ENCODE measurements at places on chromosomes 7 and 10.

GRCh38 chr7:72706521-72706920 is 121.5 kb downstream of the TYW1B start:
- no peak for DNase-seq

DNA sequence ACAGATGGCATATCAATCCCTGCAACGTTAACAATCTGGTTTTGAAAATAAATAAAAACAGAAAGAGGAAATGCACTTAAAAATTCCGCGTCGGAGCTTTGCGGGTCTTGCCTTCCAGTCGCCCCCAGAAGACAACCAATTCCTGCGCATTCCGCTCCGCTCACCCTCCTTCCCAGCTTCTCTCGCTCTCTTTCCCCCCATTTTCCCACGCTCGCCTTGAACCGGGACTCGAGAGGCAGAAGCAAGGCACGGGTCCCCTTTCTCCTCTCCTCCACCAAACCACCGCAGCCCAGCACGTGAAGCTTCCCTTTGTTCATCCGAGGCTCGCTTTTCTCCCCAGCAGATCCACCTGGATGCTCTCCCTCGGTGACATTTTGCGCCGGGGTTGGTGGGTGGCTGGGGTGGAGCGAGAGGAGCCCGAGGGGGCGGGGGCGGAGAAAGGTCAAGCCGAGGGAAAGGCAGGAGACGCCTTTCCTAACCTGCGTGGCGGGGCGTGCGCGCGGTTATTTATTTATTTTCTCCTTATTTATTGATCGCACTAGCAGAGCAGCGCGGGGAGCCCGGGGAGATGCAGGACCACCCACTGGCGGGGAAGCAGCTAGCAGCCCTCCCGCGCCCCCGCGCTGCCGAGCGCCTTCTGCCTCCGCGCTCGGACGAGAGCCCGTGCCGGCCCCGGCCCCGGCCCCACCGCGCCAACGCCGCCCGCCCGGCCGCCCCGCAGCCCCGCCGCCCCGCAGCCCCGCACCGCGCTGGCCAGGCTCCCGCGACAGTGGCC is at the start of gene KCND2:
KCND2 (plus strand) TSS at position 475 of the 775 bp plus-strand sequence.
- no peak for DNase-seq

GRCh38 chr7:39616138-39616537 is 7.2 kb upstream of the RALA start:
- no peak for DNase-seq

DNA sequence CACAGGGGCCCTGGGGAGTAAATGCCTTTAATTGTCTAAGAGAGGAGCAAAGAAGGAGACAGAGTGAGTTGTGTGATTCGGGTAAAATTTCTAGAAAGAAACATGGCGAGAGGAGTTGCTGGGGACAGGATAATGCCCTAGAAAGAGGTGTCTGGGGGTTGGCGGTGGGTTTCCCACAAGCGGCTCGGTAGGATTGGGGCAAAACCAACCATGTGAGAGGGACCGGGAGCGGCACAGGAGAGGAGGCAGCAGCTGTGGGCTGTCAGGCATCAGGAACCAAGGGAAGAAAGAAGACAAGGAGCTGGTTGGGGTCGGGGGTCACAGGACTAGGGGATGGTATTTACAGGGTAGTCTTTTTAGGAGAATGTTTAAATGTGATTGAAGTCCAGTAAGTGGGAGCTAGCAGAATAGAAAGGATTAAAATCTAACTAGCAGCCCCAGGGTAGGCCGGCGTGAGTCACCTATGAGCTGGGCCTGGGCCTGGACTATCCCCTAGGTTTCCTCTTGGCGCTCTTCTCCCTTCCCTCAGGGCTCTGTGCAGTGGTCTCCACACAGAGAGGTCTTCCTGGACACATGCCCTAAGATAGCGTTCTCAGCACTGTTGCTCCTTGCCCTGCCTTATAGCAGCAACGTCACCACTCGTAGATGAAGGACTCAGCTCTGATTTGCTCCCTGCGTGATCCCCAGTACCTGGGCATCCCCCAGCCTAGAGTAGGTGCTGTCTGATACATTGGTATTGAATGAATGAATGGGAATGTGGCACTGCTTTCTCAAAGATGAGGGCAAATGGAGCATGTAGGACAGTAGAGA is 32.6 kb downstream of the IKZF1 start:
- no peak for DNase-seq

- DNase-seq: peak; percentile 55
Observed at GRCh38 chr7:107167483-107168232, 1.1 kb upstream of the HBP1 start.

- no peak for DNase-seq
Observed at GRCh38 chr7:37211097-37211880, 237.4 kb downstream of the ELMO1 start.

GRCh38 chr7:39645482-39646407 is 22.4 kb downstream of the RALA start:
- DNase-seq: no peak

DNA sequence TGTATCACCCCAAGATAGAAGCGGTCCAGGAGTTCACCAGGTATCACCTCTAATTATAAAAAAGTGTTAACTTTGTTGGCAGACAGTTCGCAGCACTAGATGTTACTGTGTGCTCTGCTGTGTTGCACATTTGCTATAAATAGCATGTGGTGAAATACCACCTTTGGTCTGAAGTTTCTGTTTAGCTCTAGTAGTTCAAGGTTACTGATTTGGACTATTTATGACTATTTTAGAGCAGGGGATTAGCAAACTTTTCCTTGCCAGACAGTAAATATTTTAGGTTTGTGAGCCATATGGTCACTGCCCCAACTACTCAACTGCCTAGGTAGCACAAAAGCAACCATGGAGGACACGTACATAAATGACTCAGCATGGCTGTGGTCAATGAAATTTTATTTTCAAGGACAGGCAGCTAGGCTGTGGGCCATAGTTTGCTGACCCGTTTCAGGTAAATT is 16.5 kb downstream of the DENND10 start:
- DNase-seq: no peak

- no peak for DNase-seq
Observed at GRCh38 chr7:12975412-12975811, 288.0 kb downstream of the ARL4A start.

GRCh38 chr10:12966067-12966466 is 35.4 kb downstream of the CCDC3 start:
- no peak for DNase-seq

- DNase-seq: no peak
Observed at GRCh38 chr7:47552621-47553020, 29.3 kb downstream of the TNS3 start.

DNA sequence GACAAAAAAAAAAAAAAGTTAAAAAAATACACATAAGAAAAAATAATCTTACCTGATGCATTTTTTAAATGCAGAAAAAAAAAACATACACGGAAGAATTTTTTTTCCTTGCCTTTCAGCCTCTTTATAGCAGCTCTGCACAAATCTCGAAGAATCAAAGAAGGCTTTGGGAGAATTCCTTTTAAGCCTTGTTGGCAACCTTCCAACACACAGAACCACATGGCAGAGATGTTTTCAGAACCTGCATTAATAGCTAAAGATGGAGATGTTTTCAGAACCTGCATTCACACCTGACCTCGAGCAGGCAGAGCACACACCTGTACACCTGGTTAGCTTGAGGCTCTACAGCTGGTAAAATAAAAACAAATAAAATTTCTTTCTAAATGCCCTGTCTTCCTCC is 65.6 kb downstream of the DOCK4 start:
- DNase-seq: no peak

DNA sequence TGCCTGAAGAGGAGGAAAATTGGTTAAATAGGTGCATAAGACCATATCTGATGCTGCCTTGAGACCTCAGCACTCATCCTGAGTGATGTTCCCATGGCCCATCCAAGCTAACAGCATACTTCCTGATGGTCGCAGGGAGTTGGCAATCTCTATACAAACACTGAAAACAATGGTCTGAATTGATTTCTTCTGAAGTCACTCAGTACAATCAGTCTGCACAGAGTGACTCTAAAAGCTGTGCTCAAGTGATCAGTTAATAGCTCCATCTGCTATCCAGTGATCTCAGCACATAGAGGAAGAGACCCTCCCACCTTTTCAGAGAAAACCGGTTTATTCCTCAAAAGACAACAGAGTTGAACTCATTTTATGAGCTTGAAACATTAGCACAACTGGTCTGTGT is 3.9 kb downstream of the PPP1R17 start:
- DNase-seq: no peak

DNA sequence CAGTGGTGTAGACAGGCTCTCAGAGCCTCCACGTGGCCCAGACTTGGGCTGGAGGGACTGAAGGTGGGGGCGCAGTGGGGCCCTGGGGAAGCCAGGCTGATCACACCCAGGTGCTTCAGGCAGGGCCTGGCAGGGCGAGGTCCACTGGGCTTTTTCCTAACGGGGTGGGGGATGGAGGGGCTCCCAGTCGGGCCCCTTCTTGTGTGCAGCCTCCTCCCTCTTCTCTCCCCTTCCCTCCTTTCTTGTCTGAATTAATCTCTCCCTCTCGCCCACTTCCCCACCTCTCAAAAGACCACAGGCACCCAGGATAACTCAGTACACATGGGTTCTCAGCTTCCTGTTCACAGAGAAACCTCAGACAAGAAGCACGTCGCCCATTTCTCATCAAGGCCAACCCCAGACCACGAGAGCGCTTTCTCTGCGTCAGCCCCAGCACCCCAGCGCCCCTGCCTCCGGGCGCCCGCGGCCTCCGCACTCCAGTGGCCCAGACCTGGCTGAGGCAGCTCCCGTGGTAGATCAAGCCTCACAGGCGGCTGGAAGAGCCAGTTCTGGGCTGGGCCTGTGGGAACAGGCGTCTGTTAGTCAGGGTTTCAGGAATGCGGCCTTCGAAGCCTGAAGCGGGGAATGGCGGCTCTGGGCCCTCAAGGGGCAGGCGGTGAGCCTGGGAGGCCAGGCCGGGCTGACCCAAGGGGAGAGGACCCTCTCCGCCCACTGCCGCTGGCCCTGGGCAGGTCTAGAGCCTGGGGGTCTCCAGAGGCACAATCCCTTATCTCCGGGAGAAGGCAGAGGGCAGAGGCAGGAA is 50.6 kb downstream of the PWWP2B start:
- peak; percentile 67 for DNase-seq

DNA sequence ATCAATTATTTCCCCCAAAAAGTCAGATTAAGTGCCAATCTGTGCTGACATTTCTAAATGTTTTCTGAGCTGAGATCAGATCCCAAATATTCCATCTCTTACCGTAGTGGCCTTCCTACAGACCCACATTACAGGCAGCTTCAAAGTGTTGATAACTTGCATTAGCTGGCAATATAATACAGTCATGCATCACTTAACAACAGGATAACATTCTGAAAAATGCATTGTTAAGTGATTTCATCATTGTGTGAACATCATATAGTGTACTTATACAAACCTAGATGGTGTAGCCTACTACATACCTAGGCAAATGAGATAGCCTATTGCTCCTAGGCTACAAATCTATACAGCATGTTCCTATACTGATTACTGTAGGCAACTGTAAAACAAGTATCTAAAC is 22.4 kb downstream of the SLC25A13 start:
- no peak for DNase-seq

DNA sequence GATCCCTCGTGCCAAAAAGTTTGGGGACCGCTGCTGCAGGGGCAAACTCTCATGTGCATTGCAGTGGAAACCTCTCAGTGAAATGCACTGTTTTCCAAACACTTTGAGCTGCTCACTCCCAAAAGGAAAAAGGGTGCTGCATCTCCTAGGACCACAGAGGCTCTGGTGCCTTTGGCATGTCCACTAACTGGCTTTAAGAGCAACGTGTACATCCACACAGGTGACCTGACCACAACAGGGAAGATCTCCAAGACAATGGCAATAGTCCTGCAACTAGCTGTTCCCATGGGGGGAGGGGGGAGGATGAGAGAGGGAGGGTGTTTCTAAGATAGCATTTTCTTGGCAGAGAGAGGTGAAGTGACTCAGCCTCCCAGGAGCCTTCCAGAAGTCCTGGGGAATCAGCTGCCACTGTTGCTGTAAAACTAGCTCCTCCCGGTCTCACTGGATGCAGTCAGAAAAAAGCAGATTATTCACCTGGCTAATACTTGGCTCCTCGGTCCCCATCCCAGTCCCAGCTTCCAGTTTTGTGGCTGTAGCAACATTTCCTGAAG is 181.7 kb downstream of the HECW1 start:
- no peak for DNase-seq

DNA sequence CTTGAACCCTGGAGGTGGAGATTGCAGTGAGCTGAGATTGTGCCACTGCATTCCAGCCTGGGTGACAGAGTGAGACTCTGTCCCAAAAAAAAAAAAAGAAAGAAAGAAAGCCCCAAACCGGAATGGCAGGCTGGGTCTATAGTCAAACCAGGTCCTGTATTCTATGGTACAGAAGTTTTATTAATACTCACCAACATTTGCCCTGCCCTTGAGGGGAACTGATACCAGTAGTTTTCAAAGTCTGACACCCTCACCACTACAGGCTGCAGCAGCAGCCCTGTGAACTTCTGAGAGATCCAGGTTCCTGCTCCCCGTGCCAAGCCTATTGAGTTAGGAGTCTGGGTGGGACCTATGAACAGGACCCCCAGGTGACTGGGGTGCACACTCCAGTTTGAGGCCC is 80.6 kb downstream of the RGS10 start:
- no peak for DNase-seq

DNA sequence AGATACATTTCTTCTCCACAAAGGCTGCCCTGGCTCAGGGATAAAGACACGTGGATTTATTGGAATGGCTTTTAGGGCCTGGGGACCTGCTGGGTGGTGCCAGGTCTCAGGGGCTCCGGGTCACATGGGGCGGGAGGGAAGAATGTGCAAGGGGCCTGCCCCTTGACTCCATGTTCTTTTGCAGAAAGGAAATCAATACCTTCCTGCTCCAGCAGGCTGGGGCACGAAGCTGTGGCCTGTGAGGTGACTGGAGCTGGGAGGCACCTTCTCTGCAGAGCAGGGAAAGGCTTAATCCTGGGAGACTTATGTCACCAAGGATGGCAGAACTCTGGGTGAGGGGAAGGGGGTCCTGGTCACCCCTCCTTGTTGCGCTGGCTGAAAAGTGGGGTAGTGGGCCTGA is 42.3 kb upstream of the GNA12 start:
- no peak for DNase-seq

DNA sequence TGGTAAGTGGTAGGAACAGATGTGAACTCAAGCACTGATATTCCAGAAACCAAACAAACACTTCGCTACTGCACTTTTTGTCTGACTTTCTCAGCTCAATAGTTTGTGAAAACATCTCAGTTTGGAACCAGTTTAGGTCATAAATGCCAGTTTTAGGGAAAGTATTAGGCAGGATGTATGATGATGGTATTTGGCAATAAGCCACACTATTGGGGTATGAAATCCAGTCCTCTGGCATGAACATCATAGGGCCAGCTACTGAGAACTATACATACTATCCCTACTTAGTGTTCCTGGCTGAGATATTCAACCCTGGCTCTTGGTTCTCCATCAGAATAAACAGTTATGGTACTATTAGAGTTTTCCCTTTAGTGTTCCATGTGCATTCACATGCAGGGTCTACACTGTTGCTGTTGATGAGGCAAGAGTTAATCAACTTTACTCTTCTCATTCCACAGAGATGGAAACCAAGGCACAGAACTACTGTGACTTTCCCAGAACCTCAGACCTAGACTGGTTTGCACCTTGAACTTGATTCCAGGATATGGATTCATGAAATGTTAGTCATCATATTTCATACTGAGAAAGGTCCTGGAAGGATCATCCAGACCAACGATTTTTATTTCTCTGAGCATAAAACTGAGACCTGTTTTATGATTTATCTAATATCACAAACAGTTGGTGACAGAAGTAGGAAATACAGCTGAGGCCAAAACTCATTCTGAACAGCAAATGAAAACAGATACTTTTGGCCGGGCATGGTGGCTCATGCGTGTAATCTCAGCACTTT is 20.0 kb upstream of the IFIT2 start:
- no peak for DNase-seq

GRCh38 chr7:92876836-92877235 is 40.5 kb upstream of the CDK6 start:
- DNase-seq: no peak

- no peak for DNase-seq
Observed at GRCh38 chr7:22809902-22810642, 12.6 kb downstream of the TOMM7 start.
